ENCODE measurements at places on chromosomes 11 and 22.

- DNase-seq = no peak
Observed at GRCh38 chr22:26436903-26437515, 7.9 kb downstream of the ASPHD2 start.

DNA sequence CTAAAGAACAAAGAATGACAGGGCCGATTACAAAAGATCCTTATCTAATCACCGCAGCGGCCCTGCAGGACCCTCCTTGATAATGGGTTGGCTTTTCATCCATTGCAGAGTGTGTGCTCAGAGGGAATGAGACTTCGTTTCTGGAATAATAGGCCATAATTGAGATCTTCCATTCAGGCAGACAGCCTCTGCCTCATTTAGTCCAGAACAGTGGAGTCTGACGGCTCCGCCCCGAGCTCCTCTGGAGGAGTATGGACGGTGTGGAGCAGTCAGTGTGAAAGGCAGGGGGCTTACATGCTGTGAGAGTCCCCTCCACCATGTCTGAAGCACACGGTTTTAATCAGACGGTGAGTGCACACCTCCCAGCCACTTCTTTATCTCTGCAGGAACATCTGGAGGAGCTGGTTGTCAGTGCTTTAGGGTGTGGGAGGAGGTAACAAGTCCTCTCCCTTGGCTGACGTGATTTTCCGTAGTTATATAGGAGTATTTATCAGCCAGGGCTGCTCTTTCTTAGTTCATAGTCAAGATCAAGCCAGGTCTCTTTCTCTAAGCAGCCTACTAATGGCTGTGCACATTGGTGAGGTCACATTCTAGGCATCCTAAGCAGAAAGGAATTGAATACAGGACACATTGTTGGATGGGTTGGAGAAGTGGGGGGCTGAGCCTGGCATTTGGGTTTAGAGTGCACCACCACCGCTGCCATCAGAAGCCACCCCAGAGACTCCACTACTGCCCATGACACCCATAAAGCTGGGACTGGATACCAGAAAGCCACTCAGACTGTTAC lies 1477.9 kb downstream of the TBC1D22A start:
- no peak for DNase-seq

DNA sequence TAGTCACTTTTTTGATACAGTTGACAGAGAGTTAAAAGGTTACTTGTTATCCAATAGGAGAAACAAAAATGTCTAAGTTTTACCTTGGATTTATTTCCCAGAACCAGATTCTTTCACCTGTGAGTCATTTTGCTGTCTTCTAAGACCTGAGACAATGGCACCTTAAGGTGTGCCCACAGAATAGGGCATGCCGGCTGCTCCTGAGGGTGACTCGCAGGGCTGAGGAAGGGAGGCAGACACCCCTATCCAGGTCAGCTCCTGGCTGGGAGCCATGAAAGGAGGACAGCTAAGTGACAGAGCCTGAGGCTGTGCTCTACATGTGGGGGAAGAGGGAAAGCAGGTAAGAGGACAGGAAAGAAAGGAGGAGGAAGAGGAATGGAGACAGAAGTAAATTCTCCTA lies 67.8 kb downstream of the RASSF10 start:
- no peak for DNase-seq

GRCh38 chr11:65210361-65210731 lies 28.6 kb downstream of the CAPN1 start:
- no peak for DNase-seq

GRCh38 chr11:127843483-127844396 lies 743.6 kb downstream of the ETS1 start:
- DNase-seq = peak; percentile 76

- no peak for DNase-seq
Observed at GRCh38 chr11:113603277-113604059, 102.6 kb downstream of the TMPRSS5 start.

- DNase-seq = no peak
Observed at GRCh38 chr11:126440276-126440675, 84.8 kb downstream of the ST3GAL4 start.

DNA sequence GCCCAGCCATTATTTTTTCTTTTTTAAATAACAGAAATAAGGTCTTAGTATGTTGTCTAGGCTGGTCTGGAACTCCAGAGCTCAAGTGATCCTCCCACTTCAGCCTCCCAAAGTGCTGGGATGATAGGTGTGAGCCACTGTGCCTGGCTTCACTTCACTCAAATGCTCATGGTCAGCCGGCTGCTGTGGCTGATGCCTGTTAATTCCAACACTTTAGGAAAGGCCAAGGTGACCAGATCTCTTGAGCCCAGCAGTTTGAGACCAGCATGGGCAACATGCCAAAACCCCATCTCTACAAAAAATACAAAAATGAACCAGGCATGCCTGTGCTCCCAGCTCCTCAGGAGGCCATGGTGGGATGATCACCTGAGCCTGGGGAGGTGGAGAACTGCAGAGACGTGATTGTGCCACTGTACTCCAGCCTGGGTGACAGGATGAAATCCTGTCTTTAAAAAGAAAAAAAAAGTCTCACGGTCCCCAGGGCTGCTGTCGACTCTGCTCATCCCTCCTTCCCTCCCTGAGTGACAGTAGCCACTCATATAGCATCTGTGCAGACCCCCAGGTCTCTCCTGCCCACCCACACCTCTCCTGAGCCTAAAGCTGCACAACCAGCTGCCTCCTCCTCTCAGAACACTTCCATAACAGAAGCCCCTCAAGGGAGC lies 3.6 kb downstream of the YDJC start:
- no peak for DNase-seq

GRCh38 chr11:129300099-129300498 lies 75.5 kb upstream of the BARX2 start:
- no peak for DNase-seq

DNA sequence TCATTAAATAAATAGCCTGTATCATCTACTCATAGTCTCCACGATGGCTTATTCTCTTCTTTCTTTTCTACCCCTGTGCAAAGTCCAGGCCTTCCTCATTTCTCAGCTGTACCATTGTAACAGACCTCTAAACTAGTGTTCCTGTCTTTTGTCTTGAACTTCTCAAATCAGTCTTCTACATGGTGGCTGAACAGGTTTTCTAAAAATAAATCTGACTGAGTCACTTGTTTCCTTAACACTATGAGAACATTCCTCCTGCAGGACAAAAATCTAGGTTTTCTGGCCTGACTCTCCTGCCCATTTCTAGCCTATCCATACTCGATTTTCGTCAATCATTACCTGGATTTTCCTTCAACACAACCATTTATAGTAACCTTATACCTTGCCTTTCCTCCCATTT lies 1080.8 kb upstream of the TENM4 start:
- no peak for DNase-seq

- DNase-seq = no peak
Observed at GRCh38 chr11:116325247-116325646, 447.5 kb downstream of the BUD13 start.

DNA sequence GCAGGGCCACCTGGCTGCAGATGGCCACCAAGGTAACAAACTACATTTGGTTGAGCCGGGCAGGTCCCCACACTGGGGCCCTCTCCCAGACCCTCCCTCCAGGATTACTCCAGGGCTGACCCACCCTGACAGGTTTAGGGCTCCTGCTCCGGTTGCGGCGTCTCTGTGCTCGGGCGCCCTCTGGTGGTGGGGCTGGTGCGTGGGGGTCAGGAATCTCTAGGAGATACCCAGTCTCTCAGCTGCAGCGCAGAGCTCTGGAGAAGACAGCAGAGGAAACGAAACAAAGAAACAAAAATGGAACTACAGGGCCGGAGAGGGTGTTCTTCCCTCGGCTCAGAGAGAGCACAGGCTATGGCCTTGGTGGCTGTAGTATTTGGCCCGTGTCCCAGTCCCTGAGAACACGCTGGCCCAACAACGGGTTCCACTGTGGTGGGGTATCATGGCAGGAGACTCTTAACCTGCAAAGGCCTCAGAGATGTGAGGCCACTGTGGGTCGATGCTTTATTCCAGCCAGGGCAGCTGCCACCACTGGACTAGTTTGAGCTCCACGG lies 2.4 kb downstream of the C11orf96 start:
- no peak for DNase-seq

- DNase-seq = no peak
Observed at GRCh38 chr11:115974703-115975102, 470.5 kb upstream of the CADM1 start.

Data from HCEC 1CT (cell line).